Muscle of back (tissue), 13 donors: ENCODE measurements at places on chromosomes 4 and X.
A peak's percentile ranks its signal among the peaks of the same experiment; 100 is the strongest.

DNA sequence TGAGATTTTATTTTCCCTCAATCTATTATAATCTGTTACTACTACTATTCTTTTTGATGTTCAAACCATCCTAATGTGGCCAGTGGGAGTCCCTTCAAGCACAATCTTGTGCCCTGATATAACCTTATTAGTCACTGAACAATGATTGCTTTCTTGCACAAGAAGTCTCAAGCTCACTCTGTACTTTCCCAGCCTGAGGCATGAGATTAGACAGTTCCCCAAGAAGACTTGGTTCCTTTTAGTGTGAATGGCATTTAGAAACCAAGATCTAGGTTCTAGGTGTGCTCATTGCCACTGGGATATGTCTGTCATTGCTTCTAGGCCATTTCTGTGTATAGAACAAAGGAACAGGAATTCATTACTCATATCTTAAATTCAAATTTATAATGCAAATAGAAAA lies 28.0 kb upstream of the RBM41 start:
- DNase-seq: no peak

- DNase-seq: no peak
Observed at GRCh38 chrX:102985192-102985591, 48.1 kb downstream of the RAB40AL start.

DNA sequence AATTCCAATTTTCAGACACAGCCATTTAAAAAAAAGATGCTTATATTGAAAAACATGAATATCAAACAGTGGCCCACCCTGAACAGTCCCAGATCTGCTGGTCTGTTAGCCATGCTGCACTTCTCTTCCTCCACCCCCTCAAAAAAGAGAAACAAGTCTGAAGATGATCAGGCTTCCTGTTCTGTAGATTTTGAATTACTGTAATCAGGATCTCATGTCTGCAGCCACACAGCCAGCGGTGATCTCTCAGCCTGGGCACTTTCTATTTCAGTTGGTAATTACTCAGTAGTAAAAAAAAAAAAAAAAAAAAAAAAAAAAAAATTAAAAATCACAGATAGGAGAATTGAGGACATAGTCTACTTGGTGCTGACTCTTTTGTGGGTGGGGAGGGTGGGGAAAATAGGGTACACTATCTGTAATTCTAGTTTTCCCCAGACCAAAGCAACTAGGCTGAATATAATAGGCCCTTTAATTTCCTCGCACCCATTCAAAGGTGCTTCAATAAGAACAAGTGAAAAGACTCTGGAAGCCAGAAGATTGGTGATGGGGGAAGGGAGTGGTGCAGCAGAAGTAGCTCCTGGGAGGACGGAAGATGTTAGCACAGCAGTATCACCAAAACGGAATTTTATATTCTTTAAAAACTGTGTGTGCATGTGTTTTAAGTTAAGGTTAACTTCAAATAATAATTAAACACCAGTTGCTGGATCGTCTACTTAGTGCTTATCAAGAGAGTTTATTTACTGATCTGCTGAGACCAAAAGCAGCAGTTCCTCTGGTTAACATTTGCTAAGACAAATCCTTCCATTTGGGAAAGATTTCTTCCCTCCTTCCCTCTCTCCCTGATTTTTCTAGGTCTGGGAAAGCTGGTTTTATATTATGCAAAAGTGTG lies 47.0 kb downstream of the SPRY1 start:
- DNase-seq: no peak

- DNase-seq: no peak
Observed at GRCh38 chrX:153686711-153687110, 1.0 kb upstream of the SLC6A8 start.

GRCh38 chr4:106628586-106629267 lies 260.1 kb upstream of the GIMD1 start:
- no peak for DNase-seq

- peak; percentile 97 for DNase-seq
Observed at GRCh38 chr4:38752941-38753806, 29.6 kb downstream of the TLR10 start.

- no peak for DNase-seq
Observed at GRCh38 chrX:78109458-78109857, 5.4 kb downstream of the PGK1 start.

DNA sequence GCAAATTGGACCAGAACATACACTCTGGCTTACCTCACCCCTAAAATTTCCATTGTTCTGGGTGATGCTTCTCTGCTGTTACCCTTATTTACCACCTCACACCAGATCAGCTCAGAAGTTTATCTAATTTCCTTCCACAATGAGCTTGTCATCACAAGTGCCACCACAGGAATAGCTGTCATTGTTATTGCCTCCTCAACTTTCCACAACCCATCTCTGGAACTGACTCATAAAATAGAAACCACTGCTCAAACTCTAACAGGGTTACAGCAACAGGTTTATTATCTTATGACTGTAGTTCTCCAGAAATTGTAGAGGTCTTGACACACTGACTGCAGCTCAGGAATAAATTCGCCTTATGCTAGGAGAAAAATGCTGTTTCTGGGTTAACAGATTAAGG lies 52.7 kb downstream of the ZNF718 start:
- no peak for DNase-seq

GRCh38 chr4:6180841-6181631 lies 19.3 kb downstream of the JAKMIP1 start:
- no peak for DNase-seq

GRCh38 chr4:176443117-176443516 lies 123.4 kb downstream of the SPCS3 start:
- peak; percentile 85 for DNase-seq

DNA sequence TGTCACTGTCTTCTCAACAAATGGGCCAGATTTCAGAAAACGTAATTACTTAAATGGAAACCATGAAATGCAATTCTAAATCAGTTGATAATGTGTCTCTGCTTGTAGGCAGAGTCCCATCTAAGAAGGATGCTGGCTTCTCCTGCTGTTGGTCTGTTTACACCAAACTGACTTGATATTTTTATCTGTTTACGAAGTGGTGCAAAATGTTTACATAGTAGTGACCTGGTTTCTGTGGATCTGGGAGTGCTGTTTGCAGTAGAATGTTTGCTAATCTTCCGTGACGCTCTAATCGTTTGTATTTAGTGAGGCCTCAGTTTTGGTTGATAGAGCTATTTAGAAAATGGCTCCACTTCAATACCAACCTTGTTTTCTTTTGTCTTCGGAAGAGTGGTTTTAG lies 213.5 kb downstream of the VEGFC start:
- no peak for DNase-seq

GRCh38 chr4:153266988-153267387 lies 62.7 kb downstream of the TRIM2 start:
- peak; percentile 46 for DNase-seq

DNA sequence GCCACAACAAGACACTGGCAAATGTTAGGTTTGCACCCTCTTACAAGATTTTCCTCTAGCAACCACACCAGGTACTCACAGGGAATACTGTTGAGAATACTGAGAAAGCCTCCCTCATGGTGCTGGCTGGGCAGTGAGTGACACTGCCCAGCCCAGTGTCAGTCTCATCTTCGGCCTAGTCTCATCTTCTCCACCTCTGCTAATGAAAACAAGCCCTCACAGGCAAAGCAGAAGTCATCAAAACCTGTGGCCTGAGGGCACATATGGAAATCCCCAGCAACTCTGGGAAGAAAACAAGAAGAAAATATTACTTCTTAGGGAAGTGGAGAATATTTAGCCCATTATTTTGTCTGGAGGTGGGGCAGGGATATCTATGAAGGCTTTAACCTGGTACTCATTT lies 7.9 kb upstream of the ADAM29 start:
- no peak for DNase-seq

- no peak for DNase-seq
Observed at GRCh38 chr4:184315675-184316359, 98.1 kb upstream of the ENPP6 start.

DNA sequence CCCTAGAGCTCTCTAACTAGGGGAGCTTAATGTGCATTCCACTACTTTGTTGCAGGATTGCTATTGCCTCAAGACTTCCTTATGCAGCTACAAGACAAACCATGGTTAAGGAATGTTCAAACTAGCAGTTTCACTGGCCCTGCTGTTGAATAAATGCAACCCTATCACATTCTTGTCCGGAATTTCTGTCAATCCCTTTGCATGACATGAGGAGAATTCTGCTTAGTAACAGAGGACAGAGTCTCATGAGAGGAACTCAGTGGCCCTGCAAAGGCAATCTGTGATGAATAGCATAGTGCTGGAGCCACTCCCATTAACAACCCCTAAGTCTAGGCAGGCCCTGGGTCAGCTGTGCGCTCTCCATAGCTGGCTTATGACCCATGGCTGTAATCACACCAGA lies 30.7 kb upstream of the SGMS2 start:
- no peak for DNase-seq

- no peak for DNase-seq
Observed at GRCh38 chr4:186020106-186020792, 48.7 kb upstream of the TLR3 start.

DNA sequence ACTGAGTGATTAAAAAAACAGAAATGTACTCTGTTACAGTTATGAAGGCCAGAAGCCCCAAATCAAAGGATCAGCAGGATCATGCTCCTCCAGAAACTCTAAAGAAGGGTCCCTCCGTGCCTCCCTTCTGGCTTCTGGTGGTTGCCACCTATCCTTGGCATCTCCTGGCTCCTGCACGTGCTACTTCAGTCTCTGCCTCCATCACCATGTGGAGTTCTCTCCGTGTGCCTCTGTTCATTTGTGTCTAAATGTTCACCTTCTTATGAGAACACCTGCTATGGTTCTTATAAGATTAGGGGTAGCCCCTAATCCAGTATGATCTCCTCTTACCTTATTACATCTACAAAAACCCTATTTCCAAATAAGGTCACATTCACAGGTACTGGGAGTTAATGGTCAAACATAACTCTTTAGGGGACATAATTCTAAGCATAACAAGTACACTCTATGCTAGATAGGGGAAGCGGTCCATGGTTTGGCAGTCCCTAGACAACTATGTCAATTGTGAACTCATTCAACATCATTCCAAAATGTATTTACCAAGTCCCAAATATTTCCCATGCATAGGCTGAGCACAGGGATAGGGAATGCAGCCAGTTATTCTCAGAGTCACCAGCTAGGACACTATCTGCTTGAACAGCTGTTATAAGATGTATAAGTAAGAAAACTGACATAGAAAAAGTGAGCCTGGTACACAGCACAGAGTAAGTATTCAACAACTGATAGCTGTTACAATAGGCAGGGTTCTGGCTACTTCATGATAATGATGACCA lies 295.5 kb upstream of the BOD1L1 start:
- DNase-seq: no peak
